ENCODE measurements at places on chromosomes 3 and 15. TPM values are rescaled to one million over a fixed set of nuclear protein-coding genes. Genes with fewer than 3 reads are reported as not detected.

KCNMB2 gene
- total RNA-seq: not detected

NR2E3 gene
- 2.1 TPM for total RNA-seq

BTLA gene
- total RNA-seq: not detected

SLC9C1 gene
- not detected for total RNA-seq

CLDN18 gene
- not detected for total RNA-seq
